Activated CD4-positive, CD25-positive, alpha-beta regulatory T cell treated with anti-CD3 and anti-CD28 coated beads, Interleukin-2, amount 50 U/mL, for 72 hours (primary cell): ENCODE measurements at places on chromosomes 16 and 17.

DNA sequence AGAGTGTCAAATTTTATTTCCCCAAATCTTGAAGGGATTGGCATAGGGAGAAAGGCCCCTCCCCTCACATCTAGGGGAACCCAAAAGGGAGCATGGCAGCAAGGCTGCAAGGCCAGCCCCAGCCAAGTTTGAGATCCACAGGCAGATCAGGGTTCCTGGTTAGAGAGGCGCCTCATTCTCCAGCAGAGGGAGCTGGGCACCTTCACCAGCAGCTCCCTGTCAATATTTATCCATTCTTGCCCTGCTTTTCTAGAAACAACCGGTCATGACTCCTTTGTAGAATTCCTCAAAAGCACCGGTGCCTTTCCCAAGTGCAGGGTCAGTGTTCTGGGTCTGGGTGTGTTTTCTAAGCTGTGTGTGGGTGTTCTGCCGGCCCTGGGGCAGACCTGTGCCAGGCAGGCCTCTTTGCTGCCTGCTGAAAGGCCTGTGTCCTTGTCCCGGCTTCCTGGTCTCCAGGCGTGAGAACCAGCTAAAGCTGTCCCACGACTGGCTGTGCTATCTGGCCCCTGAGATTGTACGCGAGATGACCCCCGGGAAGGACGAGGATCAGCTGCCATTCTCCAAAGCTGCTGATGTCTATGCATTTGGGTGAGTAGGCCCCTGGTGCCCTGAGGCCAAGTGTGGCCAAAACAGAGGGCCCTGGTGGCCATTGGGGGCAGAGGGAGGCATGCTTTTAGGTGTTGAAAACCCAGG is 21.2 kb upstream of the LGALS9 start:
- DNase-seq, result no peak

DNA sequence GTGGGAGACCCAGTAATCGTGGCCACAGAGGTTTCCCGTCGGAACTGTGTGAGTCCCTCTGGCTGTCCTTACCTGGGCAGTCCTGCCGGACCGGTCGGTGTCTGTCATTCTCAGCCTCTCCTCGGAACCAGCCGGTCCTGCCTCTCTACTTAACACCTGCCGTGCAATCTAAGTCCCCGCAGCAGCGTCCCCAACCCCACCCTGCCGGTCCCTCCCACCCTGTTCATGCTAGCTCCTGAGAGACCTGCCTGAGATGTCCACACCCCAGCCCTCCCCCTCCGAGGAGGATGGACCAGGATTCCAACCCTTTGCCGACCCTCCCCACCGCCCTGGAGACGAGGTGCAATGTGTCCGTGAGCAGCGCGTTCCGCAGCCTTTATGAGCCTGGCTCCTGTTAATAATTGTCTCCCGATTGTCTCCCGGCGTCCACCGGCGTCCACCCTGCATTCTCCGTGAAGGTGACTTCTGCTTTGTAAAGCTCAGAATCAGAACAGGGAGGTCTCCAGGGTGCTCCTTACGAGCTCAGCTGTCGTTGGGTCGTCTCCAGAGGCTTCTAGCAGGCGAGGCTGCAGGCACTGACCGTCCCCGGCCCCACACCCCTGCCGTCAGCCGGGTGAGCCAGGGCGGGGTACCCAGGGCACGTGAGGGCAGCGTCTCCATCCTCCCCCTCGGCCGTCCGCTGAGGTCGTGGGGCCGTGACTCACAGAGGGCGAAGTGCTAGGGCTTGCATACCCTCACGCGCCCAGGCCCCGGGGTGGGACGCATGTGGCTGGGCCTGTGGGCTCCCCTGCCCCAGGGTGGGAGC is 10.1 kb downstream of the METRNL start:
- no peak for DNase-seq

DNA sequence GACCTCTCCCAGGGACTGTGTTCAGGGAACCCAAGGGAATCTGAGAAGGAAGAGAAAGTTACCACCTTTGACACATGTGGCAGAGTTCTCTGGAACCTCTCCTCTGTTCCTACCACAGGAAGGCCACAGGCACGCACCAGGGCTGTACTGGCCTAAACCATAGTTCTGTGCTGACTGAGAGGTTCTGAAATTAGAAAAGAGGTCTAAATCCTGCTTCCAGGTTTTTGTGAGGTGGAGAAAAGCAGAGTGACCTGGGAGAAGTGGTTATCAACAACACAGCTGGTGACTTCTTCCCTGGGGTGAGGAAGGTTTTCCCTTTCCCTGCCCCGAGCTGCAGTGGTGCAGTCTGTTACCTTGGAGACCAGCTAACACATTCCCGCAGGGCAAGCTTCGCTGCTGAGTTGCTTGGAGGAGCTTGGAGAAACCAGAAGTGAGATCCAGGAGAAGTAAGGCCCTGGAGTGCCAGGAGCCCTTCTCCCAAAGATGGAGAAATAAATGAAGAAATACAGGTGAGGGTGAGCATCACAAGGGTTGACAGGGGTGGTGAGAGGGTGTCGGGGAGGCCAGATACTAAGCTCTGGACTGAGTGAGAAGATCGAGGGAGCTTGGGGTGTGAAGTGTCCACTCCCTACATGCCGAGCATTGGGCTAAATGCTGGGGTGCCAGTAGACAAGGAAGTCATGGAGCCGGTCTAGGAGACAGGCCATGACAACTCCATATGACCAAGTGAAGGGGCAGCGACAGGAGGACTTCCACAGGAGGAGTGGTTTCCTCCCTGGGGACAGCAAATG is at the start of gene VWA3A:
Gene VWA3A (plus strand): TSS at position 399 of the 791 bp plus-strand sequence. CDS start 97 bp downstream, at position 496.
- DNase-seq, result no peak

DNA sequence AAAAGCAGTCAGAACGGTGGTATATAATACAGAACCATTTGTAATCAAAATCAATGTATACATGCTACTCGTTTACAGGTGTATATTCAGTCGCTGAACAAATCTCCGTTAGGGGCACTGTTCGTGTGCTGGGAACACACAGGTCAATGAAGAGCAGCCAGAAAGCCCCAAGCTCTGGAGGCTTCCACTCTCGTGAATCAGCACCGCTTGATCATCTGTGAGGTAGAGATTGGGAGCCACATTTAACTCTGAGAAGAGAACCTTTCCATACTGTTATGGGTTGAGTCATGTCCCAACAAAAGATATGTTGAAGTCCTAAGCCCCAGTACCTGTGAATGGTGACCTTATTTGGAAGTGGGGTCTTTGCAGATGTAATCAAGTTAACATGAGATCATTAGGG is 5.4 kb upstream of the CYTH1 start:
- DNase-seq, result no peak

DNA sequence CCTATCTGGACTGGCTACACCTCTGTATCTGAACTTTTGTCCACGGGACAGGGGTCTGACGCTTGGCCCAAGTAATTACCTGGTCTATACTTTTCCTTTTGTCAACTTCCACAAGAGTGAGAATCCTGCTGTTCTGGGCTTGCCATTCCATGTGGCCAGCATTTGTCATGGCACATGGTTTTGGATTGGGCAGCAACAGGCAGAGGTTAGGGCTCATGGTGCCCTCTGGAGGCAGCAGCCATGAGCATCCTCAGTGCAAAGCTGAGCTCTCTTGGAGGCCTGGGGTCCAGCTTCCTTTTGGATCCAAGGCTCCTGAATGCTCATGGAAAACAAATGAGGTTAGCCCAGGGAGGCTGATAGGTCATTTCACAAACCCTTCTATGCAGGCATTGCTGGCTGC is 7.5 kb upstream of the EDC4 start:
- no peak for DNase-seq

DNA sequence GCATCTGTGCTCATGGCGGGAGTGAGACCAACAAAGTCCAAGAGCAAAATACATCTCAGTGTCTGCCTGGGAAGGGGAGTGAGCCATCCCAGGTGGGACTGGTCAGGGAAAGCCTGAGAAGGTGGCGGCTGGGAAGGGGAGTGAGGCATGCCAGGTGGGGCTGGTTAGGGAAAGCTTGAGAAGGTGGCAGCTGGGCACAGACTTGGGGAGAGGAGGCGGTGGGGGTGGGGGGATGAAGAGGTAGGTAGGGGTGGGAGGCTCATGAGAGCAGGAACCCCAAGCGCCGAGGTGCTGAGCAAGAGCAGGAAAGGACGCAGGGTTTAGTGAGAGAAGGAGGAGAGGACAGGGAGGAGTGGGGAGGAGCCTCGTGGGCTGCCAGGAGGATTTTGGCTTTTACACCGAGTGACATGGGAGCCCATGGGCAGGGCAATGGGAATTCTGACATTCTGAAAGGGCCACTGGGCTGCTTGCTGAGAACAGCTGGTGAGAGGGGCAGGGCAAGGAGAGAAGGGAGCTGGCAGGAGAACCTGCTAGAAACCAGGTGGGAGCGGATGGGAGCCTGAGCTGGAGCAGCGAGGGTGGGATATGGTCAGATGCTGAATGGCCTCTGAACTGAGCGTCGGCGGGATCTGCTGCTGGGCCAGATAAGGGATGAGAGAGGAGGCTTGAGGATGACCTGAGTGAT is 256.1 kb upstream of the RPL38 start:
- no peak for DNase-seq

GRCh38 chr17:57288773-57289121 is 32.4 kb downstream of the MSI2 start:
- DNase-seq, result no peak

GRCh38 chr16:51355875-51356274 is 204.8 kb upstream of the SALL1 start:
- DNase-seq, result no peak

GRCh38 chr17:79778504-79779083 is 646 bp downstream of the CBX2 start:
- no peak for DNase-seq

- DNase-seq, result no peak
These were observed 14.3 kb downstream of the ITGAD start for GRCh38 chr16:31407406-31407805.

DNA sequence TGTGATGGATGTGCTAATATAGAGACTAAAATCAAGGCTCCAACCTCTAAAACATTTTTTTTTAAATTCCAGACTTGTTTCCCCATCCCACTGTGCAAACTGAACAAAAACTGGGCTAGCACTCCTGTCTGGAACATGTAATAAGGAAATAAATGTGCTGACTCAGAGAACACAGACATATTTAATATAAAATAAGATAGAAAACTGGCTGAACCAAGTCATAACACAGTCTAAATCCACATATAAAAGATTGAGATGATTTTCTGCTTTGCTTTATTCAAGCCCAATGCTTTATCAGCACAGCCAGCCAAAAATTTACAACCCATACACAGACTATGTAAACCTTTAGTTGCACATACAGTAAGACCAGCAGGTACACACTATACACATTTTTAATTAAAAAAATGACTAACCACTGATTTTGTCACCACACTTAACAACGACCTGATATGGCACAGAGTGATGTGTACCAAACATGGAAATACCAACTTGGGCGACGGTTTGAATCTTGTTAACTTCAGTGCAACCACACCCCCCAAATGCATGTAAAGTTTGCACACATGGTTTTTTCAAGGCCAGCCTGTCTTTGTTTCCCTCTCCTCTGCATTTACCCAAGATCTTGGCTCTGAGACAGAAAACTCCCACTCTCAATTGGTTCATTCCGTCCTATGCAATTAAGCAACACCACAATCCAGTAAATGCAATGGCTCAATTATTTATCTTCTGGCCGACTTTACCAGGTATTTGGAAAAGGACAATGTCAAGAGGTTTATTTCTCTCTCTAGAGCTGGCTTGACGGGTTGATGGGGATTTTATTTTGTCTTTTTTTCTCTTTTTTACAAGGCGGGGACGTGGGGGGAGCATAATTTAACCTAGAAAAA is 1.2 kb downstream of the STAT3 start:
- DNase-seq, result no peak

DNA sequence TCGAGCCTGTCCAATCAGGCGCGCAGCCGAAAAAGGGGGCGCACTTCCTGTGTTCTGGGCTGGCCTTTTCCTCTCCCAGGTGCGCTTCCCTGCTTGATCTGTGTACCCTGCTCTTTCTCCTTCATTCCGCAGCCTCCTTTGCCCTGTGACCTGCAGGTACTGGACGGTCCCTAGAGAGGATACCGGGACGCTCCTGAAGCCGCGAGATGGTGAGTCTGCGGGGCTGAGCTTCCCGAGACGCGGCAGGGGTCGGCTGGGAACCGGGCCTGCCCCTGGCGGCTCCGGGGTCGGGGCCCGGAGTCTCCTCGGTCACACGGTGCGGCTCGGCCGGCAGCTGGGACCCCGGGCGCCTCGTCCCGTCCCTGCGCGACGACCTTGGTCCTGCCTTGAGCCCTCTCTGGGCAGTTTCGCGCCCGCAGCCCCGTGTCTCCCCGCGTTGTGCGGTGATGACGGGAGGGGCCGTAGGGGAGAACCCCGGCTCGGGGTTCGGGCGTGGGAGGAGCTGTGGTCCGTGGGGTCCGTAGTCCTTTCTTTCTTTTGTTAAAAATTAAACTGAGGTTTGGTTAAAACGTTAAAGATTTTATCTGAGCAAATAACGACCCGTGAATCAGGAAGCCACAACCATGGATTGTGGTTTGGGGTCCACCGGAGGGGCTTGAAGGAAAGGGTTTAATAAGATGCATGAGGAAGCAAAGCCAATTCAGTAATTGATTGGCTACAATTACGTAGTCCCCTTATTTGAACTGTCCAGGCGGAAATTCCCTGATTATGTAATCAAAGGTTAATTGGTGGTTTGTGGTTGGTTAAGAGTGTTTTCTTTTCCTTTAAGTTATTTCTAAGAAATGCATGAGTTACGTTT is 172.8 kb upstream of the ZNF267 start:
- DNase-seq, result peak; percentile 79

- DNase-seq, result peak; percentile 83
These were observed 1.5 kb downstream of the HCFC1R1 start for GRCh38 chr16:3022208-3022683.

DNA sequence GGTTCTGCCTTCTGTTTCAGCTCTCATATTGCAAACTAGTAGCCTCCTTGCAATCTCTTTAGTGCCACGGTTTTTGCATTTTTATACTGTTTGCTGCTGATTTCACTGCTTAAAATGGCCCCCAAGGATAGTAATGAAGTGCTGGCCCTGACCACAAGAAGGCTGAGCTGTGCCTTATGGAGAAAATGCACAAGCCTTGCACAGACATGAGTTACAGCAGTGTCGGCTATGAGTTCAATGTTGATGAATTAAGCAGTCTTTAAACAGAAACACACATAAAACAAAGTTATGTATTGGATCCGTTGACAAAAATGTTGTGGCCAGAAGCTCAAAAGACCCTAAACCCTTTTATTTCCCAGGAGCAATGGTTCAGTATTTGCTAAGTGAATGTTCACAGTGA is 210.6 kb upstream of the DYNLRB2 start:
- DNase-seq, result no peak

DNA sequence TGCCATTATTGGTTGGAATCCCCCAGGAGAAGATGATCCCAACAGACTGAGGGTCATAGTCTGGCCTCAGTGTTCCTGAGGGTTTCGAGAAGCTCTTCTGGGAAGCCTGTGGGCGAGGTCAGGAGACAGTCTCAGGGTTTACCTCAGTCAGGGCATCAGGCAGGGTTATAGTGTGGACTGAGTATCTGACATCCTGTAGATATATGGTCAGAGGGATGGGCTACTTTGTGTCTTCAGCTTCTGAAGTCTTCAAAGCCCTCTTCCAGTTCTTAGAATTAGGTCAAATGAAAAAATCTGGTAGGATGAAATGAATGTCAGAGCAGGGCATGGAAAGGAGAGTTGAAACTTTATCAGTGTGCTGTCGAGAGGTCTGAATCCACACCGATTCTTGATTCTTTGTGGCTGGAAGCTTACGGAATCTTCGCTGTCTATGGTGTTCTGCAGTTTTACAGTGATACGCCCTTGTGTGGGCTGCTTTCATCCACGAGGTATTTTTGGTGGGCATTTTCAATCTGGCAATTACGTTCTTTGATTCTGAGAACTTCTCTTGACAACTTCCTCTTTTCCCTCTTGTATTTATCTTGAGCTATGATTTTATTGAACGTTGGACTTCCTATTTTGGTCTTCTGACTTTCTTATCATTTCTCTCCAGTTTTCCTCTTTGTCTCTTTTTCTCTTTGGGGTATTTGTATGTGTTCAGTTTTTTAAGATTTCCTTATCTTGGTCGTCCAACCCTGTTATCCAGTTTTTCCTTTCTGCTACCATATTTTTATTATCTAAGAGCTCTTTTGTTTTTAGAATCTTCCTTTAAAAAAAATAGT is 30.4 kb downstream of the BPTF start:
- no peak for DNase-seq
